ENCODE measurements at places on chromosomes 2 and 18. TPM values are rescaled to one million over a fixed set of nuclear protein-coding genes. Genes with fewer than 3 reads are reported as not detected.

DNA sequence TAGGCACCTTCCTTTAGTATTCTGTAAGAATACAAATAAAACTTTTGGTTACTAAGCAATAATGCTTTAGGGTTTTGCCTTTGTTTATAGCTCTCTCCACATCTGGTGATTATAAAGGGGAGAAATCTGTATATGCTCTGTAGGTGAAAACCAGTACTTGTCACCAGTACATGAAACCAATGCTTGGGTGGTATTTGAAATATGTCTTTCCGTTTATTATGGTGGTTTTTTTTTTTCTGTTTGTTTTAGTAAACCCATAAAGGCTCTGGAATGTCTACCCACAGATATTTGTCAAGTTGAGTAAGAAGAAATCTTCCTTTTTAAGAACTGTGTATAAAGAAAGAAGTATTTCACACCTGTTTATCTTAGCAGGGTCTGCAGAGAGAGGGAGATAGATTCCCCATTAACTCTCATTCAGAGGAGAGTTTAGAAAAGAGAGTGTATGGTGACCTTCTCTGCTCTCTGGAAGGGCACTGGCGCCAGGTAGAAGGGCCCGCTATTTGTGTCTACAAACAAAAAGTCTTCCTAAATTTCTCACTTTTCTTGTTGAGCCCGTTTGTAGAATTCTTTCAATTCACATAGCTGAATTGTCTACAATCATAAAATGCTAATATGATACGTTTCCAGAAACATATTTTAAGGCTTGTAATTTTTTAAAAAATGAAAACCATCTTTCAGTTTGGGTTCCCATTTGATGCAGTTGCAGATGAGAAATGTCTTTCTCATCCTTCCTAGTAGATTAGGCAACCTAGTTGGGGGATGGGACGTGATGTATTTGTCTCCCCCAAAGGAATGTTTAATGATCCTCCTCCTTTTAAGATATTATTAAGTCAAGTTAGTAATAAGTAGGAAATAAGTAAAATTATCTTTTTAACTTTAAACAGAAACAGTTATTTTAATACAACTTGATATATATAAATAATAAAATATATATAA lies 33.9 kb downstream of the MAP3K20 start:
- no peak for DNase-seq
- H3K27me3 ChIP-seq: no peaks in the 10 kb centered on the region
- no peak overlapping the region for H3K27ac ChIP-seq
- H3K4me1 ChIP-seq: no peaks in the 10 kb centered on the region

DNA sequence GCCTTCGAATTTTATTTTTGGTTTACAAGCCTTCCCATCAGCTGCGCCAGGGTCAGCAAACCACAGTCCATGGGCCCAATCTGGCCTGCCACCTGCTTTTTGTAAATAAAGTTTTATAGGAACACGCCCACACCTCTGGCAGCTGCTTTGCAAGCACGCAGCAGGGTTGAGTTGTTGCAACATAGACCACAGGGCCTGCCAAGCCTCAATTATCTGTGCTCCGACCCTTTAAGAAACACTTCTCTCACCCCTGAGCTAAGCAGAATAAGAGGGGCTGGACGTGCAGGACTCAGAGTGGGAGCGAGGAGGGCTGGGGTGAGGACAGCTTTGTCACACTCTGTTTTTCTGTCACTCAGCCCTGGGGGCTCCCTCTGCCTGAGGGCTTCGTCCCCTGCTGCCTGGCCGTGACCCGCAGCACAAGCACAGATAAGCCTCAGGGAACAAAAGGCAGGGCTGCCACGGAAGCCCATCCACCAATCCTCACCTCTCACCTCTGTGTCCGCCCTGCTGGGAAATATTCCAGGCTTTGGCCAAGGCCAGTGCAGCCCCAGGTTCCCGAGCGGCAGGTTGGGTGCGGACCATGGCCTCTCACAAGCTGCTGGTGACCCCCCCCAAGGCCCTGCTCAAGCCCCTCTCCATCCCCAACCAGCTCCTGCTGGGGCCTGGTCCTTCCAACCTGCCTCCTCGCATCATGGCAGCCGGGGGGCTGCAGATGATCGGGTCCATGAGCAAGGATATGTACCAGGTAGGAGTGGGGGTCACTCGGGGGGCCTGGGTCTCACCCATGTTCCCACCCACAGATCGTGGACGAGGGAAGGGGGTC lies at the start of gene AGXT:
TSS of gene AGXT (plus strand) at position 539 of the 823 bp plus-strand sequence. CDS start at position 581, 42 bp downstream.
- H3K36me3 ChIP-seq: no peaks in the 10 kb centered on the region
- H3K4me1 ChIP-seq: no peaks in the 10 kb centered on the region
- no peak for DNase-seq
- no peak within 1 kb of the TSS for H3K27ac ChIP-seq
- H3K27me3 ChIP-seq: no peaks in the 10 kb centered on the region

DNA sequence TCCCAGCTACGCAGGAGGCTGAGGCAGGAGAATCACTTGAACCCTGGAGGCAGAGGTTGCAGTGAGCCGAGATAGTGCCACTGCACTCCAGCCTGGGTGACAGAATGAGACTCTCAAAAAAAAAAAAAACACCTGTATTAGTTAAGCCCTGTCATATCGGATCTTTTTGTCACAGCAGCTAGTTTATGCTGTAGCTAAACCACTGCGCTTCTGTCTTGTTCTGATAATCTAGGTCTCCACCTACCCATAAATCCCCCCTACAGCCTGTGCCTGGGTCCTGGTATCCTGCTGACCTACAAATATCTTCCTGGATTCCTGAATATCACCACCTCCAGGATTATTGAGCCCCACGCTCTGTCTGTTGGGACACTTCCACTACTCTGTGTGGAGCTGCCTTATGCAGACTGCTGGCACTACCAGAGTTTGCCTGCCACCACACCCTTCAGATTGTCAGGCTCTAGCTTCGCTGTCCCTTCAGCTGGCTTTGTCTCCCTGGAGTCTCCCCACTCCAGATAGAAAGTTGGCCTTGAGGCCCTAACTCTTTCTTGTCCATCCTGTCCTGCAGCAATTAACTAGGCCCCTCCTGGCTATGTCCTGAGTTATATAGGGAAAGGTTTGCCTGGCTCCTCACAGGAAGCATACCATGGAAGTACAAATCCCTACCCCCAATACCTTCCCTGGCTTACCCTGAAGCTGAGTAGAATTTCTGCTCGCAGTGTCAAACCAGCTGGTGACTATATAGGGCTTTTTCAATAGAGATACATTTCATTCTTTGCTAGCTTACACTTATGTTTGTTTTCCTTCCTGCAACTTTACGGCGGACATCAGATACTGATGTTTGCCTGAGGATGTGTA lies 136.0 kb upstream of the SERTAD2 start:
- H3K4me3 ChIP-seq: no peak overlapping the region
- no peaks in the 10 kb centered on the region for H3K36me3 ChIP-seq
- H3K27ac ChIP-seq: no peak overlapping the region
- DNase-seq: no peak

- H3K27me3 ChIP-seq: no peaks in the 10 kb centered on the region
- H3K36me3 ChIP-seq: no peaks in the 10 kb centered on the region
- no peak for DNase-seq
Measured at GRCh38 chr18:9000733-9001132, 101.8 kb upstream of the NDUFV2 start.

DNA sequence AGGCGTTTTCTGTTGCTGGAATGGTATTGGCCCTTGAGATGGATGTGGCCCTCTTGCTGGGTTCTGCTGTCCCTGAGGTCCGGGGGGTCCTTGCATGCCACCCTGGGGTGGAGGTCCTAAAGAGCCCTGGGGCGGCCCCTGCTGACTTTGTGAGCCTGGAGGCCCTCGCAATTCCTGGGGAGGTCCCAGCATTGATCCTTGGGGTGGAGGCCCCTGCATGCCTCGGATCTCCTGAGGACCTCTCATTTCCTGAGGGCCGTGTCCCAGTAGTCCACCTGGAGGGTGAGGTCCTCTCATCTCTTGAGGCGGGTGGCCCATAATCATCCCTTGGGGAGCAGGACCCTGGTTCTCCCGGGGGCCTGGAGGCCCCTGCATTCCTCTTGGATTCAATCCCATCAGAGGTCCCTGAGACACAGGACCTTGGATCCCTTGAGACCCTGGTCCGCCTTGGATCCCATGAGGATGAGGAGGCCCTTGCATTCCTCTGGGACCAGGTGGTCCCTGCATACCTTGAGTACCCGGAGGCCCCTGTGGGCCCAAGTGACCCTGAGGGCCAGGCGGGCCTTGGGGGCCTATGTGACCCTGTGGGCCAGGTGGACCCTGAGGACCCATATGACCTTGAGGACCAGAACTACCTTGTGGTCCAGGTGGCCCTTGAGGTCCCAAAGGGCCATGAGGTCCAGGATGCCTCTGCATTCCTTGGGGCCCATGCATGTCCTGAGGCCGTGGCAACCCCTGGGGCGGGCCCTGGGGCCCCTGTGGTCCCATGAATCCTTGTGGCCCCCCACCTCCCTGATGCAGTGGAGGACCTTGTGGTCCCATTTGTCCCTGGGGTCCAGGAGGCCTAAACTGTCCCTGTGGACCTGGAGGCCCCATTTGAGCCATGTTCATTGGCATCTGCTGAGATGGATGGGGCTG lies 18.3 kb downstream of the SFT2D3 start:
- no peak for DNase-seq
- H3K4me3 ChIP-seq: no peak overlapping the region
- peaks cover 68% of the 10 kb centered on the region for H3K36me3 ChIP-seq
- no peaks in the 10 kb centered on the region for H3K27me3 ChIP-seq
- H3K27ac ChIP-seq: no peak overlapping the region

DNA sequence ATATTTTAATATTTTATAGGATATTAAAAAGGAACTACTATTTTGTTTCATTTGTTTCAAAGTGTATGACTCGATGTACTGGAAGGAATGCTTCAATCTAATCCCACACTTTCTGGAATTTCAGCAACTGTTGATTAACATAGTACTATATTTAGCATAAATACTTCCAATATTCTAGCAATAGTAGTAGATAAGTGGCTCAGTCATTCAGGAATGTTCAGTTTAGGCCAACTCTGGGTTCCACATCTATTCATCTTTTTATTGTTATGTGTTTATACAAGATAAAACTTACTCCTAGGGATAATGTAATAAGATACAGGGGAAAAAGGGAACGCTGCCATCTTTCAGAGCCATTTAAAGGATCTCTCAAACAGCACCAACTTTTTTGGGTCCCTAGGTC lies 22.3 kb upstream of the ORC2 start:
- no peaks in the 10 kb centered on the region for H3K4me1 ChIP-seq
- H3K4me3 ChIP-seq: no peak overlapping the region
- DNase-seq: no peak
- no peaks in the 10 kb centered on the region for H3K27me3 ChIP-seq
- no peak overlapping the region for H3K27ac ChIP-seq

- no peaks in the 10 kb centered on the region for H3K36me3 ChIP-seq
- peaks cover 8% of the 10 kb centered on the region for H3K4me1 ChIP-seq
- H3K4me3 ChIP-seq: peak overlapping the region; percentile 65
- no peaks in the 10 kb centered on the region for H3K27me3 ChIP-seq
- H3K27ac ChIP-seq: peak overlapping the region; percentile 62
Measured at GRCh38 chr2:135688978-135689377, 52.7 kb upstream of the UBXN4 start.

GRCh38 chr2:235563056-235563910 lies 69.4 kb downstream of the AGAP1 start:
- no peak overlapping the region for H3K4me3 ChIP-seq
- H3K27me3 ChIP-seq: no peaks in the 10 kb centered on the region

DNA sequence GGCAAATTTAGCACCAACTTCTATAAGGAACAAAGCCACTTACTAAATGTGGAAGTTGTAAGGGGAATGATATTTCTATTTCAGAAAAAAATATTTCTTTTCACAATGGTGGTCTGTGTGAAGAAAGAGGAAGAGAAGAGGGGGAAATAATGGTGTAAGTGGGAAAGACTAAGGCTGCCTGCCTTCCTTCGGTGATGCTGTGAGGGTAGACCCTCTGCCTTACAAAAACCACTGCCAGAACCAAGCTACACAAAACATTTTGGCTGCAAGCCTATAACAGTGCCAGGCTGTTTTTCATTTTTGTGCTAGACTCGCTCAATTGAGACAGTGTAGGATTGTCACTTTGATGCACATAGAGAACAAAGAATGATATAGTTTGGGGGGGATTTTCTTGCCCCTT lies 286.6 kb downstream of the ZEB2 start:
- H3K27me3 ChIP-seq: no peaks in the 10 kb centered on the region
- DNase-seq: no peak
- peaks cover 26% of the 10 kb centered on the region for H3K4me1 ChIP-seq
- H3K36me3 ChIP-seq: no peaks in the 10 kb centered on the region

GRCh38 chr2:70710038-70710690 lies 57.8 kb downstream of the ADD2 start:
- H3K4me3 ChIP-seq: no peak overlapping the region
- H3K27me3 ChIP-seq: no peaks in the 10 kb centered on the region
- DNase-seq: no peak
- no peak overlapping the region for H3K27ac ChIP-seq

GRCh38 chr18:77108821-77109647 lies 23.5 kb downstream of the MBP start:
- peak overlapping the region; percentile 71 for H3K4me3 ChIP-seq
- peak overlapping the region; percentile 86 for H3K27ac ChIP-seq
- no peak for DNase-seq
- H3K4me1 ChIP-seq: peaks cover 63% of the 10 kb centered on the region
- no peaks in the 10 kb centered on the region for H3K27me3 ChIP-seq

DNA sequence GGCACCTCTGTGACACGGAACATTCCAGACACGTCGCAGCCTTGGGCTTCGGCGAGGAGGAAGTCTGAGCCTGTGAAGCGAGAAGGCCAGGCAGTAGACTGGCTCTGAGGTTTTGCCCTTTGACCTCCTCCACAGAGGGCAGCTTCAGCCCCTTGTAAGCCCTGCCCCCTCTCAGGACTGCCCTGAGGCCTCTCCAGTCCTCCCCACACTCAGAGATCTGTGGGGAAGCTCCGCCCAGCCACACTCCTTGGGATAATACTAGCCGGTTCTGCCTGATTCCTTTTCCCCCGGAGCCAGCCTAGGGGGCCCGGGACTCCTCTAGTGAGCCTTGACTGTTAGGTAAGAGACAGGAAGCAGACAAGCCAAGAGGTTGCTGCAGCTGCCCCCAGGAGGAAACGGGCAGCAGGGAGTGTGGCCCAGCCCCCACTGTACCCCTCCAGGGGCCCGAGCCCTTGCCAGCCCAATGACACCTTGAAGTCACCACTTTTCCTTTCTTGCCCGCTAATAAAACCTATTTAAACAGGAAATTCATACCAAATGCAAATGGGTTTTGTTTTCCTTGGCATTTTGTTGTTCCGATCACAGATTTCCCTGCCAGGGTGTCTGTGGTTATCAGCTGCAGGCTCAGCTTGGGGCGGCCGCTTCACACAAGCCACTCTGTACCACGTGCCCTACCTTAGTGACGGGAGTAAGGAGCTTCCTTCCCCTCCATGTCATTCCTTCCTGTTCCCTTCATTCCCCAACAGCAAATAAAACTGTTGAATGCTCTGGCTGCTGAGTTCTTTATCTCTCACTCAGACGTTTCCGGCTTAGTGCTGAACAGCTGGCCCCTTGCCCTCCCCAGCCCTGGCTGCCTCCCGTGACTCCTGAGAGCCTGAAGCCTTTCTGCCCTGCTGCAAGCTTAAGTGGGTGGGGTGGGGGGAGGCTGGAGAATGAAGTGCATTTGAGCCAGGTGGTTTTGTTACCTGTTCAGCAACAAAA lies 124.7 kb downstream of the CABLES1 start:
- no peaks in the 10 kb centered on the region for H3K36me3 ChIP-seq
- no peak overlapping the region for H3K4me3 ChIP-seq
- no peaks in the 10 kb centered on the region for H3K27me3 ChIP-seq

GRCh38 chr2:156352911-156353310 lies 20.4 kb upstream of the NR4A2 start:
- no peaks in the 10 kb centered on the region for H3K36me3 ChIP-seq
- no peak overlapping the region for H3K4me3 ChIP-seq
- H3K27ac ChIP-seq: no peak overlapping the region
- H3K27me3 ChIP-seq: no peaks in the 10 kb centered on the region
- H3K4me1 ChIP-seq: no peaks in the 10 kb centered on the region

- no peaks in the 10 kb centered on the region for H3K27me3 ChIP-seq
- no peak overlapping the region for H3K27ac ChIP-seq
- H3K4me3 ChIP-seq: no peak overlapping the region
- no peaks in the 10 kb centered on the region for H3K36me3 ChIP-seq
Measured at GRCh38 chr2:120647487-120647886, 88.2 kb upstream of the GLI2 start.

Gene MC5R
- not detected for total RNA-seq

Data from CD4-positive, CD25-positive, alpha-beta regulatory T cell (primary cell).